ENCODE measurements at places on chromosomes 2 and 18.

- no peak for DNase-seq
Measured at GRCh38 chr18:41917181-41917580, 37.9 kb upstream of the PIK3C3 start.

- no peak for DNase-seq
Measured at GRCh38 chr2:133819906-133820305, 251.6 kb upstream of the NCKAP5 start.

DNA sequence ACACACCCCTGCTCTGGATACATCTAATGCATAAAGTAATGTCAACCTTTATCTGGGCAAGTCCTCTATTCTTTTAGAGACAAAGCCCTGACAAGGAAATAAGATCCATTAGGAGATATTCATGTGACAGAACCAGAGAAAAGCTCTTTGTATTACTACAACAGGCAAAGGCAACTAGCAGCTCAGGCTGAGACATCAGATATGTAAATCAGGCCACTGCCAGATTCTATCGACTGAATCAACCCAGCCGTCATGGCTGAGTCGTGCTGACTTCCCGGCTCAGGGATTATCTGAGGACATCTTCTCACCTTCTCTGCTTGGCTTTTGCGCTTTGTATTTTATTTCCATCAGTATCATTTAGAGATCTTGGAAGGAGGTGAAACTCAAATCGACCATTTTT lies 294.5 kb downstream of the PLCL1 start:
- DNase-seq = no peak

DNA sequence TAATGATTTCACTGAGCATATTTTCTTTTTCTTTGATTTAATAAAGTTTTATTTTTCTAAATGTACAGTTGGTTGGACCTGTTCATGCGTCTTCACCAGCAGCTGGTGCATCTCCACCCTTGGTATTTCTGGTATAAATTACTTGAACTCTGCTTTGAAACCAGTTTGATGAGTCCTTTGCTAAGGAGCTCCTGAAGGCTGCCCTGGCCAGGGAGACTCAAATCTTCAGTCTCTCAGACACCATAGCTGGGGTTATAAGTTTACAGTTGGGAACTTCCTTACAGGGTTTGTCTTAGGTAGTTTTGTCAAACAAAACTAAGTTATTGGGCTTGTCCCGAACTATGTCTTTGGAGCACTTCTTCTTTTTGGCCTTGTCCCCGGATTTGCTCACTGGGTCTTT lies 44.7 kb downstream of the HS1BP3 start:
- no peak for DNase-seq

DNA sequence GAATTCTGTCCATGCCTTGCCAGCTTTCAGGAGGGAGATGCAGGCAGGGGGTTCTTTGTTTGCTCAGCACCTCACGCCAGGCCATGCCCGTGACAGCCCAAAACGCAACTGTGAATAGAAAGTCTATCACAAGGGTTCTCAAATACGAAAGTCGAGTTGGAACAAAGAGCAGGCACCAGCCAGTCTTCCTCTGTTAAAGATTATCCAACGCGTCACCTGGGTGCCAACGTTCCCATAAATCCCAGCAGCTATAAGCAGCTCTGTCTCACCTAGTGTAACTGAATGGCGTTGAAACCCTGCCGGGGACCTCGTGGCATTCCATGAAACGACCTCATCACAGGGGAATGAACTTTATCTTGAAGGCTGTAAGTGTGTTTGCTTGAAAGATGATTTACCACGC lies 84.8 kb upstream of the GATA6 start:
- no peak for DNase-seq

- no peak for DNase-seq
Measured at GRCh38 chr2:237859533-237860272, at the start of gene RAMP1. Gene RAMP1 (plus strand): TSS chr2:237859623. CDS start chr2:237859676, 53 bp downstream.

DNA sequence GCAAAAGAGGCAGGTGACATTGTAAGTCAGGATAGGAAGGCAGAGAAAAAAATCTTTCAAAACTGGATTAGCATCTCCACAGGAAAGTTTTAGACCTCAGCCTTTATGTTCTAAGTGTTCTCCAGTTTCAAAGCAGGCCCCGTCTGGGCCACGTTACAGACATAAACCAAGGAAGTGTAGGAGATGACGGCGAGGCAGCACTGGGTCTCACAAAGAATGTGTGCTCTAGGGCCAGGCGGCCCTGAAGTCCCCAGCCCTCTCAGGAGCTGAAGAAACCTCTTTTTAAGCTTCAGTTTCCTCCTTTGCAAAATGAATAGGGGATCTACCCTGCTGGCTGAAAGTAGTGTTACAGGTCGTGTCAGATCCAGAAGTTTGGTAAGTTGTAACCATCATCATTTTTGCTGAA lies 81.7 kb downstream of the SPRED2 start:
- no peak for DNase-seq
